C1 segment of cervical spinal cord (tissue), 14 donors: ENCODE measurements at places on chromosomes 6 and 20.

GRCh38 chr6:74676906-74677305, 528.9 kb downstream of the COL12A1 start:
- DNase-seq, result no peak

- DNase-seq, result no peak
Observed at GRCh38 chr6:118800394-118801071, 93.4 kb upstream of the ASF1A start.

- no peak for DNase-seq
Observed at GRCh38 chr6:156849806-156850205, 72.6 kb downstream of the ARID1B start.

DNA sequence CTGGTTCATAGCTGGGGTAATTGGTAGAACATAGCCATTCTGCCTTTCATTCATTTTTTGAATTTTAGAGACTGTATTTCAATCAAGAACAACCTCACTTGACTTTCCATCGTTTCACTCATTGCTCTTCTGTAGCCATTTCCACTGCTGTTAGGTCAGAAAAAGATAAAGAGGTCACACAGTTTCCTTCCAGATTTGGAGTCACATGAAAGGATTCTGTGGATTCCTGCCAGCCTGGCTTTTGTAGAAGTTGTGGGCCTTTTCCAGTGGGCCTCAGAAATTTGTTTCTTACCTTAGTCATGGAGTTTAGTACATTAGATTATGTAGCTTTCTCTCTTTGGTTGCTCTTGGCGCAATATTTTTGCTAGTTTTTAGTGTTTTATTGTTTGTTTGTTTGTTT, 157.8 kb downstream of the SASH1 start:
- no peak for DNase-seq

DNA sequence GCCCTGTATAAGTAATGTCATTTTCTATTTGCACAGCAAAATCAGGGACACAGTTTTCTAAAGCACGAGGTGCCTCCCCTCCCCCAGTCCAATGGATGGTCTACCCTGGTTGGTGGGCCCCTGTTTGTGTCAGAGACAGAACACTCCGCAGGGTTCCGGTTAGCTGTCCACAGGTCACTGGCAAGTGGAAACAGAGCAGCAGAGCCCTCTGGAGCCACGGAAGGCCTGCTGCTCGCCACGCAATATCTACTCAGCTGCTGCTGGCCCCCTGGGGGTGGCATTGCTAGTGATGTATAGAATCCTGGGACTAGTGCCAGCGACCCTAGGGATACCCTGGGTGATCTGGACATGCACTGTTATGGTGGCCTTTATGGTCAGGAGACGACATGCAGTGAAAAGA, 50.4 kb downstream of the RIN2 start:
- DNase-seq, result no peak

GRCh38 chr20:50587291-50587961, 77.2 kb downstream of the PTPN1 start:
- no peak for DNase-seq

GRCh38 chr6:3391902-3392458, 64.9 kb downstream of the SLC22A23 start:
- DNase-seq, result no peak

DNA sequence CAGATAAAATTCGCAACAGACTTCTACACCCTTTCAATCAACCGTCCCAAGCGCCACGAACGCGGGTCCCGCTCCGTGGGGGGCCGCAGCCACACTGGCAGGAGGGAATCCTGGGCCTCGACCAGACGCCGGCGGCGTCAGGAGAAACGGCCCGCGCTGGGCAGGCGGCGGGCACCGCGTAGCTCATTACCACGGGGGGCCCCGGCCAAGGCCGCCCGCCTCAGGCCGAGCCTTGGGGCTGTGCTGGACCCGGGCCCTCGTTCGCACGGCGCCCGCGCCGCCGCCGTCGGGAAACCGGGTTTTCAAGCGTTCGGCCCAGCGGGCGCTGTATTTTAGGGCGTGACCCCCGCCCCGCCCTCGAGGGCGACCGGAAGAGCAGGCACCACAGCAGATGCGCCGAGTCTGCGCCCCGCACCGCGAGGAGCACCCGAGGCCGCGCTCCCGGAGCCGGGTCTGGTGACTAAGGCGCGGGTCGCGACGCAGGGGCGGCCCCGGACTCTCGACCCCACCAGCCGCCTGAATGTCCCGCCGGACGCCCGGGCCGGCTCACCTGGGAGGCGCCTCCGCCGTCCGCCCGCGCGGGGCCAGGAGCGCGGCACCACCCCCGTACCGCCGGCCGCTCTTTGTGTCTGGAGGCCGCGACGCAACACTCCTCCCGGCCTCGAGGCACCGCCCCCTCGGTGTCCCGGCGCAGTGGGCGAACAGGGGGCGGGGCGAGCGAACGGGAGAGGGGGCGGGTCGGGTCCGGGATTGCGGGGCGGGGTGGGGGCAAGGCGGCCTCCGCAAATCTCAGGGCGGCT, at the start of gene NINL:
NINL (minus strand) TSS at position 627 of the 800 bp plus-strand sequence. CDS start 58,944 bp downstream, outside the sequence.
- DNase-seq, result peak; percentile 23
